Stimulated activated CD8-positive, alpha-beta memory T cell treated with anti-CD3 and anti-CD28 coated beads, Interleukin-4, amount 100 ng/mL, for 1 hour (primary cell): ENCODE measurements at places on chromosomes 16 and 17.
A peak's percentile ranks its signal among the peaks of the same experiment; 100 is the strongest.

- DNase-seq, result no peak
Observed at GRCh38 chr17:80847496-80848230, 144.0 kb upstream of the CHMP6 start.

DNA sequence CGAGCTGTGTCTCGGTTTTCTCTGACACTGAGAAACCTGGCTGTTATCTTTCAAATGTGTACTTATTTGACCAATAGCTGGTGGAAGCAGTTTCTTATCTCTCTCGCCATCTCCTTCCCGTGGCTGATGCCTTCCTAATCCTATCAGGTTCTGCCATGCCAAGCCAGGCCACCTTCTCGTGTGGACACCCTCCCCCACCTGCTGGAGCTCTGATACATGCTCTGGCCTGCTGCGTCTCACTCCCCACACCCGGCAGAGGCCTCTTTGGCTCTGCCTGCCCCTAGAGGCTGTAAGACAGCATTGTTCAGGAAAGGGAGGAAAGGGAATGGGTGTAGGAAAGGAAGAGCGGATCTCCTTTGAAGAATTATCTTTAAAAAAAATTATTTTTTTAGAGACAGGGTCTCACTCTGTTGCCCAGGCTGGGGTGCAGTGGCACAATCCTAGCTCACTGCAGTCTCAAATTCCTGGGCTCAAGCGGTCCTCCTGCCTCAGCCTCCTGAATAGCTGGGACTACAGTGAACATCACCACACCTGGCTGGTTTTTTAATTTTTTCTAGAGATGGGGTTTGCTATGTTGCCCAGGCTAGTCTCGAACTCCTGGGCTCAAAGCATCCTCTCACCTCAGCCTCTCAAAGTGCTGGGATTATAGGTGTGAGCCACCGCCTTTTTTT, 7.5 kb upstream of the ARMC5 start:
- DNase-seq, result no peak

DNA sequence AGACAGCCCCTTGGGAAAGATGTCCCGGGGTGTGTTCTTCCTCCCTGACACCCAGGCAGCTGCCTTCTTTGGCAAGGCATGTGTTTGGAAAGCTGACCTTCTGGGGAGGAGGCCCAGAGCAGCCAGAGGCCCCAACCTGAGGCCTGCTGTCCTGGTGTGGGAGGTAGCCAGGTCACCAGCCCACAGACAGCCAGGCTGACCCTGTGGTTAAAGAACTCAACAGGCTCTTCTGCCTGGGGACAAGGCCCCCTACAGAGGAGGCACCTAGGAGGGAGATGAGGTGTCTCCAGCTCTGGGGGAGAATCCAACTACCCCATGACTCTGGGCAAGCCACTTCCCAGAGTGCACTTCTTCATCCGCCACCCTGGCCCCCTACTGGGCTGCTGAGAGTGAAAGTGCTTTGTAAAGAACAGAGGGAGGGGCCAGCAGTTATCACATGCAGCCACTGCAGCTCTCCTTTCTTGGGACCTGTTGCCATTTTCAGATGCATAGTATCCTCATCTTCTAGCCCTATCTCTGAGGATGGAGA, 13.1 kb upstream of the SREBF1 start:
- peak; percentile 19 for DNase-seq

- no peak for DNase-seq
Observed at GRCh38 chr17:79203016-79203415, 128.4 kb downstream of the ENGASE start.

DNA sequence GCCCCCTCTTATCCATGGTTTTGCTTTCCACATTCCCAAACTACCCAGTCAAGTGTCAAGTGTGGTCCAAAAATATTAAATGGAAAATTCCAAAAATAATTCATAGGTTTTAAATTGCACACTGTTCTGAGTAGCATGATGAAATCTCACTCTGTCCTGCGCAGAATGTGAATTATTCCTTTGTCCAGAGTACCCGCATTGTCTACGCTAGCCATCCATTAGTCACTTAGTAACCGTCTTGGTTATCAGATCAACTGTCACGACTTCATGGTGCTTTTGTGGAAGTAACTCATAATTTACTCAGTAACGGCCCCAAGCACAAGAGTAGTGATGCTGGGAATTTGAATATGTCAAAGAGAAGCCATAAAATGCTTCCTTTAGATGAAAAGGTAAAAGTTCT, 94.9 kb downstream of the SLC39A11 start:
- no peak for DNase-seq

DNA sequence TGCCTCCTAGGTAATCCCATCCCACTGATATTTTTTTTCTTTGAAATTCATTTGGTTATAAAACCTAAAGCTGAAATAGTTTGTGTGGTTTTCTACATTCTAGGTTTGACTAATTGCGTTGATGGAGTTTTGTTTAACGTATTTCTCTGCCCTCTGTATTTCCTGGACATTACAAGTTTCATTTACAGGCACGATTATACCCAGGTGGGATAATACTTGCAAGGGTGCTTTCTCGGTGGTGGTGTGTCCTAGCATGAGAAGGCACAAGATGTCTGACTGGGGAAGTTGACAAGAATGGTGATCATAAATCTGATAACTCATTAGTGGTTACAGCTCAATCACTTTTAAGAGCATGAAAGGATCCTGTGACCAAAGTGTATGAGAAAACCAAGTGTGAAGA, 45.0 kb downstream of the DYNLRB2 start:
- no peak for DNase-seq
